ENCODE measurements at places on chromosomes 12 and 14.

- no peak for DNase-seq
These were observed 326.8 kb downstream of the PDZRN4 start for GRCh38 chr12:41514907-41515306.

- DNase-seq = no peak
These were observed 36.3 kb upstream of the PNMA1 start for GRCh38 chr14:73750531-73750901.

- no peak for DNase-seq
These were observed 16.7 kb upstream of the AQP2 start for GRCh38 chr12:49933796-49934195.

DNA sequence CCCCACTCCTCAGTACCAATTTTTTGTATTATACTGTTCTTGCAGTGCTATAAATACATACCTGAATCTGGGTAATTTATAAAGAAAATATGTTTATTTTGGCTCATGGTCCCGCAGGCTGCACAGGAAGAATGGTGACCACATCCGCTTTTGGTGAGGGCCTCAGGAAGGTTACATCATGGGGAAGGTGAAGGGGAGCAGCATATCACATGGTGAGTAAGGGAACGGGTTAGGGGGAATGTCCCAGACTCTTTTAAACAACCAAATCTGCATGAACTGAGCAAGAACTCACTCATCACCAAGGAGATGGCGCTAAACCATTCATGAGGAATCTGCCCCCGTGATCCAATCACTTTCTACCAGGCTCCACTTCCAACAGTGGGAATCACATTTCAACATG lies 40.0 kb downstream of the OSBPL8 start:
- DNase-seq = no peak

DNA sequence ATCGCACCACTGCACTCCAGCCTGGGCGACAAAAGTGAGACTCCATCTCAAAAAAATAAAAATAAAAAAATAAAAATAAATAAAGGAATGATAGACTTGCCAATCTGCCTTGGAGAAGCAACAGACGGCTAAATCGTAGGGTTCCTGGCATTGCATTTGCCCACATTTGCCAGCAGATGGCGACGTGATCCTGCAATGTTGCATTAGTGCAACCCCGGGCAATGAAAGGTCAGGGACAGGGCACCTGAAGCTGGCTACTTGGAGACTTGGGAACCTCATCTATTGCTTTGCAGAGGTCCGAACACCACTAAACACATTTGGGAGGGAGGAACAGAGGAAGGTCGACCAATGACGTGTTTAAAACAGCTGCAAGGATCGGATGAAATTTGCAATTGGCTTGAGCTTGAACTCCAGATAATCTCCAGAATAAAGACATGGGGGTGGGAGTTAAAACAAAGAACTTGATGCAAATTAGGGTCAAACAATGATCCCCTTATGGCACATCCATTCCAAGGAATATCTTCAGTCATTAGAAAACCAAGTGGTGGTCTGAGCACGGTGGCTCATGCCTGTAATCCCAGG lies 34.6 kb downstream of the SPRING1 start:
- DNase-seq = no peak

GRCh38 chr12:110590806-110591326 lies 7.7 kb upstream of the PPTC7 start:
- DNase-seq = no peak

GRCh38 chr14:55605793-55606192 lies 25.8 kb downstream of the KTN1 start:
- peak; percentile 18 for DNase-seq

- no peak for DNase-seq
These were observed 4.9 kb upstream of the PPP1R12A start for GRCh38 chr12:79939728-79940310.

- no peak for DNase-seq
These were observed 7.2 kb downstream of the PDE3A start for GRCh38 chr12:20375560-20375959.

DNA sequence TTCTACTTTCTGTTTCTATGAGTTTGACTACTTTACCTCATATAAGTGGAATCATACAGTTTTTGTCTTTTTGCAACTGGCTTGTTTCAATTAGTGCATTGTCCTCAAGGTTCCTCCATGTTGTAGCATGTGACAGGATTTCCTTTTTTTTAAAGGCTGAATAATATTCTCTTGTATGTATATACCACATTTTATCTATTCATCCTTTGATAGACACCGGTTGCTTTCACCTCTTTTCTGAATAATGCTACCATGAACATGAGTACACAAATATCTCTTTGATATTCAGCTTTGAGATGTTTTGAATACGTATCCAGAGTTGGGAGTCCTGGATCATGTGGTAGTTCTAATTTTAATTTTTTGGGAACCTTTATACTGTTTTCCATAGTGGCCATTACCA lies 65.4 kb downstream of the SPATS2 start:
- no peak for DNase-seq

DNA sequence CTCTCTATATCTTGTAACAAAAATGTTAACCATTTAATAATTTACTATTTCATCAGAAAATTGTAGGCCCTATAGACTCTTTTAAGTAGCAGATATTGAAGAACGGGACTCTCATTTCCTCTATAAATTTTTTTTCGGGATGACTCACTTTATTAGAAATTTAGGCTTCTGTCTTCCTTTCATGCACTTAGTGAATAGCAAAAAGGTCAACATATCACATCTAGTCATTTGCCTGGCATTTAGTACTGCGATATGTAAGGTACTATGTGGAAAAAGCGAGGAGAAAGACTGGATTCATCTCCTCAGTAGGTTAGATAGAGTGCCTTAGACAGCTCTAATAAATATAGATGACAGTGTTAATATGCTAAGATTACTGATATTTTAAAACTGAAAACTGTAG lies 166.3 kb upstream of the PTPRQ start:
- DNase-seq = no peak

DNA sequence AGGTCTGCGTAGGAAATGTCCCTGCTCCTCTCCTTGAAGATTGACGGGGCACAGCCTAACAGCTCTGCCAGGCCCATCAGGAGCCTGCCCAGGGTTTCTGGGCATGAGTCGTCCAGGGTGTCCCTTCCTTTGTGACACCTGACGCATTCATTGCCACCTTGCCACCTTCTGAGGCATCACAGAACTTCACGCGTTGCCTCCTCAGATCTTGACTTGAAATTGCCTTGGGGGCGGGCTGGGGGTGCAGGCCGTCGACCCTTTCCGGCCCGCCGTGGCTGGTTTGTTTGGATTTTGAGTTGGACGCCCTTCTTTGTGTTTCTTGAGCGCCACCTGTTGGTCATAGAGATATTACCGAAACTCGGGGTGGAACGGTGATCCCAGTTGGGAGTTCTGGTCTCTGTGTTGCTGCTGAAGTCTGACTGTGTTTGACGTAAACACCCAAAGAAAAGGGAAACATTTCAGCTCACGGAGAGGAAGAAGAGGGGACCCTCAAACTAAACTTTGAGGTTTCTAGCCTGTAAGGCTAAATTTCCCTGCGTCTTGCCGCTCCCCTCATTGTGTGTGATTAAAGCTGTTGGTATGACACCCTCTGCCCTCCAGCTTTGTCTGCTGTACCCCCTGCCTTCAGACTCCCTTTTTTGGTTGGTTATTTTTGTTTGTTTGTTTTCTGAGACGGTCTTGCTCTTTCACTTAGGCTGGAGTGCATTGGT lies 44.6 kb downstream of the MLXIP start:
- peak; percentile 76 for DNase-seq

- no peak for DNase-seq
These were observed 92.6 kb upstream of the ZFP36L1 start for GRCh38 chr14:68885226-68886108.

GRCh38 chr12:58530742-58531062 lies 389.6 kb downstream of the LRIG3 start:
- DNase-seq = no peak

GRCh38 chr14:26597071-26597588 lies 703 bp downstream of the NOVA1 start:
- peak; percentile 46 for DNase-seq

DNA sequence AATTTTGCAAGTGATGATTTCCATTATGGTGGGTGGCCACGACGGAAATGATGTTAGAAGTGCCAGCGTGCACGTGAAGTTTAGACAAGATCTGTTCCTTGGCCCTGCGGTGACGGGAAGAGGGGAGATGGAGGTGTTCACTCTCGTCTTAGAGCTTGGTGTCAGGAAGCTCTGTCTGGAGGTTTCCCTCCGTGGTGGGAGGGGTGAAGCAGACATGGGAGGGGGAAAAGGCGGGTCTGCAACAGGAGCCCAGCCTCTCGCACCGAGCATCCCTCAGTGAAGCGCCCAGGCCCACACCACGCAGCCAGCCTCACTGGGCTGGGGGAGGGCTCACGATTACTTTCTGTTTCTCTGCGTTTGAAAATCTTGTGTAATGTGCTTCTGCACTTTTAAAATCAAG lies 26.3 kb downstream of the EML1 start:
- no peak for DNase-seq

- no peak for DNase-seq
These were observed 166.4 kb downstream of the TSPAN9 start for GRCh38 chr12:3243376-3244084.

DNA sequence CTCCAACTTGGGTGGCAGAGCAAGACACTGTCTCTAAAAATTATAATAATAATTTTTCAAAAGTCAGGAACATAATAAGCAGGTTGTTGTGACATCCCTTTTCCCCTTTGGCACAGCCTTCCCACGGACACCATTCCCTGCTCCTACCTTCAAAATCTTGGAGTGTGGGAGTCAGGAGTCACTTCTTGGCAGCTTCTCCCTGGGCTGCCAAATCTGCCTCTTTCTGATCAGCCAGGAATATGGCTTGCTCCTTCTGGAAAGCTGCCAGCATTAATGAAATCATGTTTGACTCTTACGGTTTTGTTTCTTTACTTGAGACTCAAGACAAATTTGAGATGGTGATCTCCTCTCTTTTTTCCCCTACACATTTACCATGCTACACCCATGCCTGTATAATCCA lies 391.4 kb upstream of the SYT1 start:
- no peak for DNase-seq

DNA sequence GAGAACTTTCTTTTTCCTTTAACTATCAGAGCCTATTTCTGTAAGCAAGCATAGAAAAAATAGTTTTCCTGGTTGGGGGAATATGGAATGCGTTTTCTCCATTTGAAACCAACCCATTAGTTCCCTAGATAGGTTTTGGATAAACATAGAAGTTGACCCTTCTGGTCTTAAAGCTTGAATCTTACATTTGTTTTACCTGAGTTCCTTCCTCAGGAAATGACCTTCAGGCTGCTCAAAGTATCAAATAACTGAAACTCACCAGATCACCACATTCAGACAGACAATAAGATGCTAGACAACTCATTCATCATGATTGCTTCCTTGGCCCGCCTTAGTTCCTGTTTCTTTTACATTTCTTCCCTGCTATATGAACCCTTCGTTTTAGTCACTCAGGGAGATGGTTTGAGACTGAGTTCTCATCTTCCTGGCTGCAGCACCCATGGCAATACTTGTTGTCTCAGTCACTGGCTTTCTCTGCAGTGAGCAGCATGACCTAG lies 52.2 kb downstream of the LRP6 start:
- DNase-seq = no peak

GRCh38 chr14:99529899-99530298 lies 48.7 kb downstream of the CCNK start:
- no peak for DNase-seq

DNA sequence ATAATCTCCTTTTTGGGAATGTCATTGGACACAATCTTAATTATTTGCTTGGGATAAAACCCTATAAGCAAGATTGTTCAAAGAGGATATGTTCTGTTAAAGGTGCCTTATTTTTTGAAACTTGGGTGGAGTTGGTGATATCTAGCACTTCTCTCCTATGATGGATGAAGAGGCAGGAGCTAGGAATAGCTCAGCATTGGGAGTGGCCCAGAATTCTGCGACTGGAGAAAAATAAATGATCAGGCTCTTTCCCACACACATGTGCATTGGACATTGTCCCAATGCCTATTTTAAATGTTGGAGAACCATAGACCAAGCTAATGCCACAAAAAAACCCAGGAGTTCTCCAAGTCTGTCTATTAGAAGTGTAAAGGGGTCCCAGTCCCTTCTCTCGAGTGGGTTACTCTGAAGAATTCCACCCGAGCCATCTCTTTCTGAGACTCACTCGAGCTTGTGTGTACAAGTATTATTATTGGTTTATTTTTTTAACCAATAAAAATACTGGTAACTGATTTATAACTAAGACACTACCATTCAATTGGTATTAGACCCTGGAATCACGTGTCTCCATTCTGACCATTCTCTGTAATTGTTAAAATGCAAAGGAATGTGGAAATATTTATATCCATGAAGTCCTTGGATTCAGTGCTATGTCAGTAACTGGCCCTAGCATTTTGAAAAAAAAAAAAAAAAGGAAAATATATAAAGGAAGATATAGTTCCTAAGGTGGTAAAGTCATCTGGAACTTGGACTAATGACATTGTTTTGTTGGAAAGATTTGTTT lies 437.5 kb upstream of the TMEM132C start:
- no peak for DNase-seq

DNA sequence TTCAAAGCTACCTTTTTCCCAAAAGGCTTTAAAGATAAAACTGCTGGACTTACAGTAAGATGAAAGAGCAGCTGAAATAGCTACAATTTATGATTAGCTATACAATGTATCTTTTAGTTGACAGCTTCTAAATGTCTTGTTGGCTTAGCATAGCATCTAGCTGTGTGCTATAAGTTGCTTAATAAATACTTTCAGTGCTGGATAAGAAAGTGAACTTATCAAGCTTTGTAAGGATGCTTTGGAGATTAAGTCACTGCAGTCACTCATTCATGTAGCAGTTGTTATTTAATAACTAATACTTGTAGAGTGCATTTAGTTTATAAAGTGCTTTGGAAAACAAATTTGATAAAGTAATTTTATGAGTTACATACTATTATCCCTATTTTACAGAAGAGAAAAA lies 14.6 kb downstream of the CFAP54 start:
- no peak for DNase-seq

DNA sequence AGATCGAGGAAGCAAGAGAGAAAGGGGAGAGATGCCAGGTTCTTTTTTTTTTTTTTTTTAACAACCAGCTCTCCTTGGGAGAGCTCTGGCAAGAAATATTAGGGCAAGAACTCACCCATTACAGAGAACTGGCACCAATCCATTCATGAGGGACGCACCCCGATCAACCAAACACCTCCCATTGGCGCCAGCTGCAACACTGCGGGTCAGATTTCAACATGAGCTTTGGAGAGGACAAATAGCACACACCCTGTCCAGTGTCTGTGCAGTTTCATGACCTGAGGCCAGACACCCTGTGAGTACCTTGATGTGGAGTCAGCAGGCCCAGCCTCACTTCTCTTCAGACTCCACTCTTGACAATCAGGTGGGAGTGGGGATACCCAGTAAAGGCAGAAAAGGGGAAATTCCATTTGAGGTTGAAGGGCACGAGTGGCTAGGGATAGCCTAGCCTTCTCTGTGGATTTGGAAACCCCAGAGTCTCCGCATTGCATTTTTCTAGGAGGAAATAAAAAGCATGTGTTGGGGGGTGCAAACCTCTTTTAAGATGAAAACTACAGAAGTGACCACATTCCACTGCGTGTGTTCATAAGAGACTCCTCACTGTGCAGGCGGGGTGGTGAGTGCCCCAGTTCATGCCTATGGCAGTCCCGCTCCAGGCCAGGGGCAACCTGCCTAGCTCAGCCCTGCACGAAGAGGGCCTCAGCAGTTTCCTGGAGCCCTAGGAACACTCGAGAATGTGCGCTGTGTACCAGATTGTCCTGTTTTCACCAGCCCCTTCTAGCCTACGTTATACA lies 42.4 kb upstream of the GPATCH2L start:
- no peak for DNase-seq
